Vein endothelial cell (primary cell): ENCODE measurements at places on chromosomes 3 and 15. TPM values are rescaled to one million over a fixed set of nuclear protein-coding genes. Genes with fewer than 3 reads are reported as not detected.

Gene HTR3E
- total RNA-seq: not detected in 2 replicates

Gene ZNF80
- not detected in 2 replicates for total RNA-seq

Gene ADAMTS7
- 40.9 and 43.8 TPM in 2 replicates for total RNA-seq

Gene SPTSSB
- total RNA-seq: not detected in 2 replicates
